ENCODE measurements at places on chromosomes 2 and 18.

DNA sequence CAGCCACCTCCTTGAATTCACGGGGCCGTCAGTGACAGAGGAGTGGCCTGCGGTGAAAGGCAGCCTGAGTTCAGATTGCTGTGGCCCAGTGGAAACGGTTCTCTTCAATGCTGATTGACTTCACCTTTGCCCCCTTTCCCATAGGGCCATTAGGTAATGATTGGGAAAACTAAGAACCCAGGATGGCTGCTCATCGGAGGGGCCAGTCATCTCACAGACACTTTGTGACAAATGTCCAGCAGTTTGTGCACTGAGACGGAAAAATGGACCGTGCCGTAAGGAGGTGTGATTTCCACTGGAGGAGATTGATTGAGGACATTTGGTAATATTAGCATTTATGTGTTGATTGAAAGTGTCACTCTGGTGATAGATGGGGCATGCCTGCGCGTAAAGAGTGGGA lies 59.7 kb upstream of the TPO start:
- DNase-seq: no peak

GRCh38 chr18:21663578-21663977 lies 41.0 kb downstream of the ABHD3 start:
- no peak for DNase-seq

DNA sequence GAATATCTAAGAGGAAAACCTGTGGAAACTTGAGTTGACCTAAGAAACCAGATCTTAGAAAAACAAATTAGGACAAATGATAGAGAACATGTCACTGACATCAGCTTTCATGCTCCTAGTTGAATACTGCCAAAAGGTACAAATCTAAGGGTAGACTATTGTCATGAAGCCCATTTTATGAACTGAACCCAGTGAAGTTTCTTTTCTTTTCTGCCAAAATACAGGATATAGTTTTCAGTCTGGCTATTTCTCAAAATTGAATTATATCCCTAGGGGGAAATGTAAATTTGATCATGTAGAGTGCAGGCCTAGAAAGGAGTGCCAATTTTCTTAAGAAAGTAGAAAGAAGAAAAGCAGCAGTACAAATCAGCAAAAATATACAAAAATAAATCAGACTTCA lies 46.6 kb downstream of the FSIP2 start:
- DNase-seq: no peak

- DNase-seq: no peak
Observed at GRCh38 chr2:98608962-98609604, 694 bp downstream of the UNC50 start.

GRCh38 chr2:205656941-205657340 lies 25.4 kb upstream of the NRP2 start:
- DNase-seq: no peak

DNA sequence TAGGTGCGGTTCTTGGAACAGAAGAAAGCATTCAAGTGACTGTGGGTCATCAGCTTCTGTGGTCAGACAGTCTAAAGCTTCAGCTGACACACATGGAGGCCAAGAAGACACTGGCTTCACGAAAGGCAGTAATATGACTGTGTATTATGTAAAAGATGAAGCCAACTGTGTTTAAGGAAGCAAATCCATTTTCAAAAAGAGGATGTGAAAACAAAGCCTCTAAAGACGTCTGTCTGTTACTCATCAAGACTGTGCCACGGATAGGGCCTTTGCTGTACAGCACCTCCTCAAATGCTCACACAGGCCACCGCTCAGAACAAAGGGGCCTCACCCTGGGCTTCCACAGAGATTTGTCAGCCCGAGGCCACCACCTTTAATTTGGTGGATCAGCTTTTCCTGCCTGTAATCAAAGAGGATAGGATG lies 21.1 kb upstream of the TMEM163 start:
- DNase-seq: no peak

- no peak for DNase-seq
Observed at GRCh38 chr2:43184339-43184895, 42.0 kb downstream of the ZFP36L2 start.

- no peak for DNase-seq
Observed at GRCh38 chr2:231325826-231326225, 69.7 kb upstream of the B3GNT7 start.

DNA sequence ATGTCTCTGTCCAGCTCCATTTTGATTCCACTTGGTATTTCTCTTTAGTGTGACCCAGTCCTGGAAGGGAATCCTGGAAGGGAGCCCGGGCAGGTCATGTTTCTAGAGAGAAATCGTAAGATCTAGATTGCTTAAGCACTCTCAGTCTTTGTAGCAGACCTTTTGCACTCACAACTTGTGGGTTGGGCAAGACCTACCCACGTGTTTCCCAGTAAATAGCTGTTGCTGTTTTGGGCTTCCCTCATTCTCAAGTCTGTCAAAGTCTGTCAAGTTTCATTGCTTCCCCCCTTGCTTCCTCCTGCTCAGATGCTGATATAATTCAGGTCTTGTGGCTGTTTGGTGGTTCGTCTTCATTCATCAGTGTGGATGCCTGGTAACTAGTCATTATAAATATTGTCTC lies 17.4 kb upstream of the NEMP2 start:
- no peak for DNase-seq

DNA sequence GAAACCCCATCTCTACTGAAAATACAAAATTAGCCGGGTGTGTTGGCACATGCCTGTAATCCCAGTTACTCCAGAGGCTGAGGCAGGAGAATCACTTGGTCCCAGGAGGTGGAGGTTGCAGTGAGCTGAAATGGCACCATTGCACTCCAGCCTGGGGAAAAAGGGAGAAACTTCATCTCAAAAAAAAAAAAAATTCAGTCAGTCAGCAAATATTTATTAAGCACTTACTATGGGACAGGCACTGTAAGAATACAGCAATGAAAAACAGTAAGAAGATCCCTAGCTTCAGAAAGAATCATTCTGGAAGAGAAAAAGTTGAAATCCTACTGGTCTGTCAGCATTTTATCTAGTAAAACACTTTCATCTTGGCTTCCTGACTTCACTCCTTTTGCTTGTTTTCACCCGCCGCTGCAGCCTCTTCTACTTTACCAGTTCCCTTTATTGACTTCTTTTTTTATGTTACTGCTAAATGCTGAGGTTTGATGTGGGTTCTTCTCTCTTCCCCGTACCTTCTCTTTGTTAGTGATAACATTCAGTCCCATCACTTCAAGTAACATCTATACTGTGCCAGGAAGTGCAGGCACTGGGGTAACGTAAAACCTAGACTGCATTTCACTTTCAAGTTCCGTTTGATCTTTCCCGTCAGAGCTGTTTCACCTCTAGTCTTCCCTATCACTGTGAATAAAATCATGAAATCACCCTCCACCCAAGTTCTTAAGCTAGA lies 10.8 kb upstream of the TAF4B start:
- no peak for DNase-seq

- no peak for DNase-seq
Observed at GRCh38 chr2:16570516-16570915, 95.1 kb downstream of the CYRIA start.

DNA sequence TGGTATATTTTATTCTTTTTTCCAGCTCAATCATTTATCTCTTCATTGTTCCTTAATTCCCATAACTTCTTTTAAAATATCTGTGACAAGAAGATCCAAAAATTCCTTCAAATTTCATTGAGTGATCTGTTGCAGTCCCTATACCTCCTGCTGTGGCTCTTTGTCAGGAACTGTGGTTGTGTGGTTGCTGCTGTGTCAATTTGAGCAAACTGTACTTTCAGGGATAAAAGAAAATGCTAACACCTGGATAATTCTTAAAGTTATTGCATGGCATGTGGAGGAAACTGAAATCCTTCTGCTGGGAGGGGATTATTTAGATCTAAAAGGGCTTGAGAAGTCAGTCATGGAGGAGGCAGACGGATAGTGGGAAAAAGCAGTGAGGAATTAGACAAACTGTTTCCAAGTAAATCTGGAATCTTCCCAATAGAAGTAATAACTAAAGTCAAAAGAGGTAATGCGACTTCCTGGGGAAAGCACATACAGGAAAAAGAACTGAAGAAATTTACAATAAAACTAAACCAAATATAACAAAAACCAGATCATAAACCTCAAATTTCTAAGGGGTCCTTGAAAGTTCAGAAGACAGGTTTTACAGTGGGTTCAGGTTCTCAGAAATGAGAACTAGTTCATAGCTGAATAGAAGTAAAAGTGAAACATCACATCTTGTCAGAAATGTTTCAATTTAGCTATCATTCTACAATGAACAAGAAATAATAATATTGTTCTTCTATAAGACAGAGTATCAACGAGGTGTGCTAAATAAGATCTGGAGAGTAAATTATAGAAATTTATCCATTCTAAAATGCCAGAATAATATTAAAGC lies 33.5 kb upstream of the CD226 start:
- DNase-seq: no peak

DNA sequence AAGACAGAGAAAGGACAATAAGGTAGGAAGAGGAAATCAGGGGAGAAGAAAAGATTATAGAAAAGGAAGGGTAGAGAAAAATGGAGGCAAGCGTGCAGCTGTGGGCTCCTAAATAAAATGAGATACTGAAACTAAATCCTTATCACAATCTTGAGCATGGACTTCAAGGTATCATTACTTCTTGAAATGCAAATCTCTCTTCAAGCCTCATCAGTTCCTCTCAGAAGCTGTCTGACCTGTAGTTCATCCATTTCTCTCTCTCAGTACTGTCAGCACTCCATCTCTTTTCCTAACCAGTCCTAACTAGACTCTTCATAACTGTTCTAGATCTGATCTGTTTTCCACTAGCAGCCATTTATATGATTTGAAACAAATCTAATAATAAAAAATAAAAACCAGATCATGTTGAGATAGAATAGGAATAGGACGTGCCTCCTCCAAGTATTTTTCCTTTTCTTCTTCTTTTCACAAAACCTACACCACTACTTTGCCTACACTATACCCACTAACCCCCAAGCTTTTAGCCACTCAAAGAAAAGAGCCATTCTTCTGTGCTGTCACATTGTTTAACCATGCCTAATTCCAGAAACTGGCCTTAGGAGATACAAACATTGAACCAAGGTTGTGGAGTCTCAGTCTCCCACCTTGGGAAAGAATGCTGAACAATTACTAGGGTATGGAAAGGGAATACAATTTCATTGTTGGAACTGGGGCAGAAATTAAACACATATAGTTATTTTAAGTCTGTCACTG lies 21.1 kb downstream of the BABAM2 start:
- no peak for DNase-seq

GRCh38 chr2:24763843-24764242 lies 29.3 kb downstream of the PTRHD1 start:
- DNase-seq: no peak

DNA sequence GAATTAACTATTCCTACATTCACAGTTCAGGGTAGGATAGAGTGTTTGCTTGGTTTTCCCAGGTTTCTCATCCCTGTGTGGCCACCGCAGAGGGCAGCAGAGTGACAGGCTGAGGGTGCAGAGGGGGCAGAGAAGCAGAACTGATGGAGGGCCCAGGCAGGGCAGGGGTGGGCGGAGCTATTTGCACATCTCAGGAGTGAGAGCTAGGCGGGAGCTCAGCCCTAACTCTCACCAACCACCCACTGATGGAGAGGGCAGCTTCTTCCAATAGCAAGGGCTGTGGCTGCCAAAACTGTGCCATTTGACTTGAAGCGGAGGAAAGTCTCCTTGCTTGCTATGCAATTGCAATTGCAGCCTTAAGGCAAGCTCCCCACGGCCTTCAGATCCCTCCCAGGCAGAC lies 12.0 kb upstream of the DARS1 start:
- no peak for DNase-seq

DNA sequence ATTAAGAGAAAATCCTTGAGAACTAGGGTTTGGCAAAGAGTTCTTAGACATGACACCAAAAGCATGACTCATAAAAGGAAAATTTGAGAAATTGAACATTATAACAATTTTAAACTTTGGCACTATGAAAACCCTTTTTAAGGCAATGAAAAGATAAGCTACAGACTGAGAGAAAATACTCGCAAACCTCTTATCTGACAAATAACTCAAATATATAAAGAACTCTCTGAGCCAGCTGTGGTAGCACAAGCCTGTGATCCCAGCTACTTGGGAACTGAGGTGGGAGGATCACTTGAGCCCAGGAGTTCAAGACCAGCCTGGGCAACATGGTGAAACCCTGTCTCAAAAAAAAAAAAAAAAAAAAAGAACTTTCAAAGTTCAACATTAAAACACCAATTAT lies 70.5 kb downstream of the FAM168B start:
- DNase-seq: no peak

- no peak for DNase-seq
Observed at GRCh38 chr2:76711490-76711889, 810.7 kb downstream of the LRRTM4 start.

DNA sequence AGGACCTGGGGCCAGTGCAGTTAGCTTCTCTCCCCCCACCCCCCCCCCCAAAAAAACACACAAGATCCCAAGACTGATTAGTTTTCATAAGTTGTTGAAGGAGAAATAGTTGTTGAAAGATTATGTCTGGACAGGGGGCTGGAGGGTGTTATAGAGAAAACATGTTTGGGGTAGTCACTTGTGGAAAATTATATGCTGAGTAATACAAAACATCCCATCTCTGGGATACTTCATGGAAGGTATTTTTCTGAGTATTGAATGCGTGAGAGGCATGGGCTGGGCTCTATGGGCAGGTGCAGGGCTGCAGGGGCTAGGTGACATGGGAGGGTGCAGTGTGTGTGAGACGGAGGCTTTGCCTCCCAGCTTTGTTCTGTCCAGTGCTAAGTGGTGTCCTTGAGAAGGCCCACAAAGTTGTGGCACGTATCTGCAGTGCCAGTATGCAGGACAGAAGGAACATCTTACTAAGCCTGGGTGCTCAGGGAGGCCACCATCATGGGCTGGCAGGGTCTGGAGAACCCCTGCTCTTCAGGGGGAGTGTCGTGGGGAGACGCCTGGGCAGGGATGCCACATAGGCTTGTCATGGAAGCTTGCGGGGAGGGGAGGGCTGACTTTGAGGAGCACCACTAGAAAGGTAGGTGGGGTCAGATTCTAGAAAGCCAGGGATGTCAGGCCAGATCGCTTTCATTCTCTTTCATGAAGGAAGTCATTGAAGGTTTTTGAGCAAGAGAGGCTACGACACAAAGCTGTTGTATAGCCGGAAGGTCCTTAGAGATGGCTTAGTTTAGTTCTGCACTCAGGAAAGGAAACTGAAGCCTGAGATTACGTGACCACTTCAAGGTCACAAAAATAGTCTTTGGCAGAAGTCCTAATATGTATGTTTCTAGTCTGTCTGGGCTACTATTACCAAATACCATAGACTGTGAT lies 232.0 kb downstream of the LDLRAD4 start:
- no peak for DNase-seq

- no peak for DNase-seq
Observed at GRCh38 chr2:127535422-127535901, at the start of gene MYO7B. Gene MYO7B (plus strand): TSS chr2:127535683. CDS start chr2:127559723, 24,040 bp downstream.

GRCh38 chr2:26598336-26598995 lies 42.7 kb downstream of the CIB4 start:
- no peak for DNase-seq

DNA sequence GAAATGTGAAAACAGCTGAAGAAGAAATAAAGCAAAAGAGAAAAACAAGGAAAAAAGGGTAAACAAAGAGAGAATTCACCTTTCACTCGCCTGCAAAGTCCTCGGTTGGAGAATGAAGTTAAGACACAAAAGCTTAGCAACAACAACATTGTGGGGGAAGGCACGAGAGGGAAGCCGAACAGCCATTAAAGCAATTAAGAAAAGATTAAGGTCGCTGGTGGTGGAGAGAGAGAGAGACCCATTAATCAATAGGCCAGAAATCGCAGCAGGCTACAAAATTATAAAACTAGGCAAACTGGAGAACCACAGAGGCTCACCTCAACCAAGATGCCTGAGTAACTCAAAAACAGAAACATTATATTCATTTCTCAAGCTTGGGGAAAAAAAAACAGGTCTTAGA lies 120.0 kb upstream of the SIX3 start:
- no peak for DNase-seq
